ENCODE measurements at places on chromosomes 6 and 20.

GRCh38 chr6:7389162-7389450 is 436 bp downstream of the CAGE1 start:
- DNase-seq, result no peak

DNA sequence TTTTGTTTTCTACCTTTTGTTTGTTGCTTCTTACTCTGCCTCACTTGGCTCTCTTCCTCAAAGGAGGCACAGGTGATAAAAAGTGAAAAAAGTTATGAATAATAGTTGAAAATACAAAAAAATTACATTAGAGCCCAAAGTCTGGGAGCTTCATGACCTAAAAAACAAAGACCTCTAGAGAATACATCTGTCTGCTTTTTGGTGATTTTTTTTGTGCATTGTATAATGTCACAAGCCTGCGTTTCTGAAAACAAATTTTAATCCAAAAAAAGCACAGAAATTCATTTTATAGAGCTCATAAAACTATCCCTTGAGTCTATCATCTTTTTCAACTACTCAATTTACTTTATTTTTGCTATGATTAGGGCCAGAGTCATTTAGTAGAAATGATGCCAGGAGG is 41.4 kb upstream of the ARHGAP18 start:
- DNase-seq, result no peak

DNA sequence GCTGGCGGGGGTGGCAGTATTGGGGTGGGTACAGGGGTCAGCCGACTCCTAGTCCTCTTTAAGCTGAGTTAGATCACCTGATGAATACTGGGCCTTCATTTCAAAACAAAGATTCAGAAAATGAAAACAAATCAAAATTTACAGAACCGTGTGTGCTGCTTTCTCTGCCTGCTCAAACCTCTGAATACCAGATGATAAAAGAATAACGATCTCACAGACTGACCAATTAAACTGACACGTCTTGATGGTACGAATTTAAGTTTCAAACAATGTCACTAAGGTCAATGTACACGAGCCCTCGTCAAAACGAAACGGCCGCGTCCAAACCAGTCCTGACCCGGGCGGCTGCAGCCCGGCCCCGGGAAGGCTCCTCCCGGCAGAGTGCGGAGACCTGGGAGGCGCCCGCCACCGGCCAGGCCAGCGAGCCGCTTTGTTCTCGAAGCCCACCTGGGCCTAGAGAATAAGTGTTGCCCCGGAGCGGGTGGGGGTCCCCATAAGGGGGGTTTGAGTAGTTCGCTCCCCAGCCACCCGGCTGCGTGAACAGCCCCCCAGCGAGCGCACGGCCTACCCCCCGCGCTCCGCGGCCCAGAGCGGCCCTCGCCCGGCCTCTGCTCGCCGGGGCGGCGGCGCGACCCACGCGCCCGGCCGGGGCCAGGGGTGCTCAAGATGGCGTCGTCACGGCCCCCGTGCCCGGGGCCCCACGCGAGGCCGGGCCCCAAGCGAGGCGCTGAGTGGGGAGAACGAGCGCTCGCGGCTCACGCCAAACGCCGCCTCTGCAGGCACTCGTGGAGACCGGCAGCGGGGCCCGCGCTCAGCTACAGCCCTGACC is 728 bp downstream of the PSMA7 start:
- no peak for DNase-seq

DNA sequence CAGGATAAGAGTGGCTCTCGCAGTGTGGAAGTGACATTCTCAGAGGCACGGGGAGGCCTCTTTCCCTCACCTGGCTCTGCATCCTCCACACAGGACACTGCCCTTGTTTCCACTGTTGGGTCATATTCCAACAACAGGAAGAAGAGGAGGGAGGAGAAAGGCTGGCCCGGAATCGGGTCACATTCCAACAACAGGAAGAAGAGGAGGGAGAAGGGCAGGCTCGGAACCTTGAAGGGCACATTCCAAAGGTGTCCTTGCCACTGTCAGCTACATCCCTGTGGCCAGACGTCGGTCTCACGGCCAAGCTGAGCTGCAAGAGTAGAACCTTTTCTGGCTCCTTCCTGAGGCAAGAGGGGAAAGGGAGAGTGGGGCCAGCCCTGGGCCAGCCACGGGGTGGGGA is 25.4 kb downstream of the CHRNA4 start:
- no peak for DNase-seq

DNA sequence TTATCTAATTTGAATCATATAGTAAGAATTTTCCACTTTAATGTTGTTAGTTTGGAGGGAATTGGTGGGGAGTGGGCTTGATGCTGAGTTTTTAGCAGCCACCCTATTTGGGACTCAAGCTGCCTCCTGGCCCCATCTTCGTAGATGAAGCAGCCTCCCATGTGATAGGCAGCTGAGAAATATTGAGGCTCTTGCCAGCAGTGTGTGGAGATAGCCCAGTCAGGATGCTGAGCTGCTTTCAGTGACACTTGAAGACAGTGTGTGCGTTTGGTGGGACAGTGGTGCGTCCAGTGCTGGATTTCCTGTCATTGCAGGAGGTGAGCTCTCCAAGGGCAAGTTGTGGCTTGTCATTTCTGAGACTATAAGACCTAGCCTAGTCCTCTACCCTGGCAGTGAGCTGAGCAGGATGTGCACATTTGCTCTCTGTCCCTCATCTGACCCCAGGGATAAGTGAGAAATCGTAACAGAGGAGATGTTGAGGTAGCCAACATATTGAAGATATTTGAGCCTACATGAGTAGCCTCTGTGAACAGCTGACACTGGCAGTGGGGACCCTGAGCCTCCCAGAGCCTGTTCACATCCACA is 47.9 kb upstream of the RNF8 start:
- no peak for DNase-seq

GRCh38 chr6:169635345-169635744 is 66.5 kb downstream of the WDR27 start:
- no peak for DNase-seq

- DNase-seq, result no peak
Observed at GRCh38 chr6:166910601-166911000, 45.7 kb downstream of the RNASET2 start.

- DNase-seq, result no peak
Observed at GRCh38 chr6:34051331-34051919, 94.5 kb downstream of the GRM4 start.

- DNase-seq, result no peak
Observed at GRCh38 chr20:49165611-49166010, 22.5 kb downstream of the STAU1 start.

DNA sequence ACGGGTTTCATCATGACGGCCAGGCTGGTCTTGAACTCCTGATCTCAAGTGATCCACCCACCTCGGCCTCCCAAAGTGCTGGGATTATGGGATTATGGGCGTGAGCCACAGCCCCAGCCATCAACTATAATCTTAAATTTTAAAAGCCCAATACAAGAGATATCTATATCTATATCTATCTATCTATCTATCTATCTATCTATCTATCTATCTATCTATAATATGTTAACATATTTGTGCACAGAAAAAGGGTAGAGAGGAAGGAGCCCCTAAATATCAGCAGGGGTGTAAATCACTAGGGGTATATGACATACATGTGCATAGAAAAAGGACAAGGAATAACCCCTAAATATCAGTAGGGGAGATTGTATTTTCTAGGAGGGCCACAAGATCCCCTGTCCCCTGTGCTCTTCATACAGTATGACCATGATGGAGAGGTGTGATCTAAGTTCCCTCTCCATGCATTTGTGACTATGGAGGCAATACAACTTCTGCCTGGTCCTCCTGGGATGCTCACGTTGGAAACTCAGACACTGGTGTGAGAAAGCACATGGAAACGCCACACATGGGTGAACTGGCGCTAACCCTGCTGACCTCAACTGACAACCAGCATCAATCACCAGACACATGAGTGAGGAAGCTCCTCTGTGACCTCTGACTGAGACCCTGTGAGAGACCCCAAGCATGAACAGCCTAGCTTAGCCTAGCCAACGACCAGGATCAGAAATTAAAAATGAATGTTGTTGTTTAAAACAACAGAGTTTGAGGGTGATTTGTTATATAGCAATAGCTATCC is 1.2 kb upstream of the SPATS1 start:
- DNase-seq, result no peak

DNA sequence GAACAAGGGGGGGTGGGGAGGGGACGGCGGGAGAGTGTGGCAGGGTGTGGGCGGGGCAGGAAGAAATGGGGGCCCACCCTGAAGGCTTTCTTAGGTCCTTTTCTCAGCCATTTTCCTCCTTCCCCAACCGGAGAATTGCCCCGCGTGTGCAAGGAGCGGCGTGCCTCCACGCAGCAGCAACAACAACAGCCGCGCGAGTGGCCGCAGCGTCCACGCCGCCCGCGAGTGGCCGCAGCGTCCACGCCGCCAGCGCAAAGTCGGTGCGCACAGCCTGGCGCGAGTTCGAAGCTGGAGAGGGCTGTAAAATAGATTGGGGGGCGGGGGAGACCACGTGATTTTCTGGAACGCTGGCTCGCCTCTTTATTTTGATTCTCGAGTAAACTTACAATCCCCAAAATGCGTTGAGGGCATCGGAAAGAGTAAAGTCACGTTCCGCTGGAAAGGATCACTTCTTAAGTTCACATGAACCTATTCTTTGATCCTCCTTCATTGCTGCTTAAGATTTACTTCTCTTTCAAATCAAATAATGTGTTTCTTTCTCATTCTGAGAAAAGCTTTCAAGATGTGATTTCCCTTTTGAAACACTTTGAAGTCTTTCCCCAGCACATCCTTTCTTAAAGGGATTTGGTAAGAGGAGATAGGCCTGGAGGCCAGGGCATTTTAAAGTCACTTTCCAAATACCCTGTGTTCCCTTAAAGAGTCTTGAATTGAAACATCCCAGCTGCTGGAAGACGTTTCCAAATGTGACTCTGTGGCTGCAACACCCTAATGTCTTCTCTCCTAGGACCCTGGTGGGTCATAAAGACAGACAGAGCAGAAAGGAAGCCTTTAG is 66.7 kb upstream of the ZNF217 start:
- no peak for DNase-seq

- peak; percentile 36 for DNase-seq
Observed at GRCh38 chr20:52493171-52493721, 301.7 kb upstream of the ZFP64 start.

GRCh38 chr6:4382362-4382853 is 247.0 kb upstream of the ECI2 start:
- no peak for DNase-seq

Measured in NCI-H1694 treated with DMSO at 0.1 percent for 48 hours (cell line).